ENCODE measurements at places on chromosomes 7 and 10.

DNA sequence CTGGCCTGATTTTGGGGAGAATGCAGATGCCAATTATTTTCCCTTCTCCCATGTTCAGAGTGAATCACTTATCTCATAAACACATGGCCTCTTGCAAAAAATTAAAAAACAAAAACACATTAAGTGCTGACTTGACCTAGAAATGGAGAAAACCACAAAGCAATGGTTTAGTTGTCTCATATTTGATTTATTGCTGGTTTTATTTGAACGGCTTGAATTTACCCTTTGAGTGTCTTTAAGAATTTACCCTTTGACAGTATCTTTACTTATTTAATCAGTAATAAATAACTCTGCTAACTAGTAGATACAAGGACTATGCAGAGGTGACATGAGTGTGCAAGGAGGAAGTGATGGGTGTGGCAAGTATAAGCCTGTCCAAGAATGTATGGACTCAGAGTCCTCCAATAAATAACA lies 68.1 kb upstream of the GSDME start:
- DNase-seq: no peak

DNA sequence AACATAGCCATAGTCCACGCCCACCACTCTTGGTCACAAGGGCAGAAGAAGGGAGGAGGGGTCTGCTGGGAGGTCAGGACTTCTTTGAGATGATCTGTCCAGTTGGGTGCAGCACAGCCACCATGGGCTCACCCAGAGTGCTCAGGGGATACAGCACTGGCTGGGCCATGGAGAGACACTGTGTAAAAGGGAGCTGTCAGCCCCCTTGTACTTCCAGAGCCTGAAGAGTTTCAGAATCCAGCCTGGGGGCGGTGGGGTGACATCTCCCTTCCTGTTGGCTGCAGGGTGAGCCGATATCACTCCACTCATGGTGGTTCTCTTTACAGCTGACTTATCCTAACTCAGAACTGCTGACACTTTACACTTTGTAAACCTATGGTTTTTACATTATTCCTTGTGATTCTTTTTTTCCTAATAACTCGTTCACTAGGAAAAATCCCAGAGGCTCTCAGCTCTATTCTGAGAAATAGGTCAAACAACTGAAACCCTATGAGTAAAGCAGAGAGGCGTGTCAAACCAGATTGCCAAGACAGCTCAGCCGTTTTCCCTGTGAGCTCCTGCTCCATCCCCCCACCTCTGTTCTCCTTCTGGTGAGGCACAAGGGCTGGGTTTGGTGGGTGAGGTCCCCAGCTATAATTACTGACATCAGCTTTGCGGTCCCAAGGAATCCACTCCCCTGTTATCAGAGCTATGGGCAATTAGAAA lies 3.2 kb upstream of the MRPS24 start:
- no peak for DNase-seq

DNA sequence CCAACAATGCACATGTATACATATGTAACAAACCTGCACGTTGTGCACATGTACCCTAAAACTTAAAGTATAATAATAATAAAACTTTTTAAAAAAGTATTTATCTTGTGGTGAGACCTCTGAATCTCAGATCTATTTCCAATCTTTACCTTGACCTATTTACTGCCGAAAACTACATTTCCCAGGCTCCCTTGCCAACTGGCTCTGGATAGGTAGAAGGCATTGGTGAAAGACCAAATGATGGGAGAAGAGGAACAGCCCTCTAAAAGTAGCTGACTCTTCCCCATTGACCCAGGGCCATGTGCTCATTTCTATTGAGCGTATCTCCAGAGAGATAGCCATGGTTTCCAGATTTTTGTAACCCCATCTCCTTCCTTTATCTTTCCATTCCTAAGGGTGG lies 247.4 kb downstream of the GPAM start:
- no peak for DNase-seq

- DNase-seq: no peak
Observed at GRCh38 chr7:13091974-13092707, 404.7 kb downstream of the ARL4A start.

GRCh38 chr7:102300643-102301221 lies 14.1 kb downstream of the SH2B2 start:
- DNase-seq: no peak
